NCI-H524 treated with DMSO at 0.1 percent for 48 hours (cell line): ENCODE measurements at places on chromosomes 3 and 15.

DNA sequence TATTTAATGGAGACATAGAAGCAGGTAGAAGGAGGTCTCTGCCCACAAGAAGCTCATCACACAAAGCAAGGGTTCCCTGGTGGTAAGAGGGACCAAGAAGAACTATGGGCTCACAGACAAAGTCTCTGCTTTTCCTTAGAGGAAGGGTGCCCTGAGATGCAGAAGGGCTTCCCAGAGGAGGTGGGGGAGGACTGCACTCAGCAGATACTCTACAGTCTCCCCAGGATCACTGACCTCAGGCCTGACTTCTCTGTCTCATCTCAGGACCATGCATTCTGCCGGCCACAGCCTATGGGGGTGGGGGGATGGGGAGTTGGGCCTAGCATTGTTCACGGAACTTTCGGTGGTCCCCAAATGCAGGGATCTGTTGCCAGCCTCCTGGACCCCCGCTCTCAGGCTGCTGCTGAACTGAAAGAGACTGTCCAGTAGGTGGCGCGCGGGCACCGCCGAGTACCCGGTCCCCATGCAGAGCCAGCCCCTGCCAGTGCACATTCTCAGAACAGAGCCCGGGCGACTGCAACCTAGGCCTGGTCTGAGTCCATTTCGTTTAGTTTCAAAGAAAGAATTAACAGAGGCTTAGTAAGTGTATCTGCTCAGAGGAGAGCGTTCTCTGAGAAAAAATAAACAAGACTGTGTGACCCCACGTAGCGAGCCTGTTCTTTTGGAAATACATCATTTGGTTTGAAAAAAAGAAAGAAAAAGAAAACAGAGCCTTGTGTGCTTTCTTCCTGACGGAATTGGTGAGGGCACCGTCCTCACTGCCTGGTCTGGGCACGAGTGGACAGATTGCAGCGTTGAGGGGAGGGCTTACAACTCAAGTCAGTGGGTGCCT lies 74.1 kb downstream of the LRTM1 start:
- DNase-seq: no peak

- DNase-seq: no peak
Observed at GRCh38 chr3:24149032-24149431, 203.9 kb downstream of the NR1D2 start.

DNA sequence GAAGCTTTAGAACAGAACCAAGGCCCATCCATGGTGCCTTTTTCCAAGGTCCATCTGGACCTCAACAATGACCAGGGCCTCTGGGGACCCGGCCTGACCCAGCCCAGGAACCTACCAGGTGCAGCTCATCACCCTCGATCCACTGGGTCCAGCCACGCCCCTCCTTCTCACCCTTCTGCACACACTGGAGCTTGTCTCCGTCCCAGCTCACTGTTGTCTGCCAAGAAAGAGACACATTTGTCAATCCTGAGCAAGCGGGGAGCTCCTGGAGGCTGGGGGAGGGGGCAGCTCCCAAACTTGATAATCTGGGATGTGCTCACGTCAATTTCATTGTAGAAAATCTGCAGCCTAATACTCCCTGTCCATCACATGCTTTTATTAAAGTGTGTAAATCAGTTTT lies 21.2 kb downstream of the RBP1 start:
- DNase-seq: no peak

DNA sequence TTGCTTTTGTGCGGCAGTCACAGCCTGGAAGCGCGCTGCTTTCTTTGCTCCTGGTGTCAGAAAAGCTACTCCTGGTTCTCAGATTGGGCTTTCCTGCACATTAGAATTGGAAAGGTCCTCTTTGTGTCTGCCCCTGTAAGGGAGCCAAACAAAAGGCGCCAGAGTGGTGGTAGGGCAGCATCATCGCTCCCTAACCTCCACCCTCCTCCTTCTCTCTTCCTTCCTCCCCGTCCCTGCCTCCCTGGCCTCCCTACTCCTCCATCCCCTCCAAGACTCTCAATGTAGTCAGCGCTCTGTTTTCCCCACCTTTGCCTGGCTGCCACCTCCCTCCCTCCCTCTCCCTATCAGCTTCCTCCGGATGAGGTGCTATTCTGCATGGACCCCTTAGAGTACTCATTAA lies 65.3 kb downstream of the SH3GL3 start:
- DNase-seq: no peak

GRCh38 chr3:38147421-38147820 lies 9.0 kb downstream of the MYD88 start:
- DNase-seq: no peak

DNA sequence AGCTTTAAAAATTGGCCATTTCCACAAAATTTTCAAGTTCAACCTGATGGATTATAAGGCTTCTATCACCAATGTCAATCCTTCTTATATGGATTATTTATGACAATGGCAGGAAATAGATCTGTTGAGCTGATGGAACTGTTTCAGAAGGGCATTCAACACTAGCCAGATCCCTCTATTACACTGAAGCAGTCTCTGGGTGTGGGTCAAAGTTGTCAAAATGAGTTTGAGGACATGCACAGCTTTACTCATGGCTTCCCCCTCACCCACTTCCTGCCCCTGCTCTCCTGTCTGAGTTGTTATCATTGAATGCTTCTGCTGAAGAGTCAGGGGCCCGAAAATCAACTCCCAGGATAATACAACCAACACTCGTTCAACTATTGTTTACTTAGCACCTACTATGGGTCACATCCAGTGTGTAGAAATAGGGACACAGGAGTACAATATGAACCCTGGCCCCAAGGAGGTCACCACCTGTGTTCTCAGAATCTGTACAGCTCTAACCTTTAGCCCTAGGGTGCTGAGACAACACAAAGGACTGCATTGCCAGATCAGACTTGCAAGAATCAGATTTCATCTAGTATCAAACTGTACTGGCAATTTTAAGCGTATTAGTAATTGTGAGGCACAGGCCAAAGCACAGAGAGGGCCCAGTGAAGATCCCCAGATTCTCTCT lies 41.7 kb upstream of the FAM3D start:
- no peak for DNase-seq

GRCh38 chr15:46768287-46768686 lies 949.0 kb upstream of the SEMA6D start:
- DNase-seq: no peak

GRCh38 chr3:148951599-148952361 lies 39.6 kb upstream of the GYG1 start:
- DNase-seq: no peak

DNA sequence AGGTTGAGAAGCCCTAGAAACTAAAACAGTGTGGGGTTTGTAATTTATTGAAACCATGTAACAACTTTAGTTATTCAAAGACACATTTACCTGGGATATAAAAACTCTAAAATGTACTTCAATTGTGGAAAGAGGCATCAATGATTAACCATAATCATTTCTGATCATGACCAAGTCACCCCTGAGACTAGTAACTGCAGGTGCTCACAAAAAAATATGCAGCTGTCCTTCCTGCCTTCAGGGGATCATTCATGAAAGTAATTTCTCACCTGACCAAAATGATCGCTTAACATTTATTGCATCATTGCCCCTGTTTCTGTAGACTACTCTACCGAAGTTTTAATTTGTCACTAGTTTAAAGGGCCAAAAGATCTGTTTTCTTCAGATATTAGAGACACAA lies 9.0 kb downstream of the ACP3 start:
- DNase-seq: no peak

GRCh38 chr3:106049821-106050220 lies 181.0 kb upstream of the CBLB start:
- no peak for DNase-seq

DNA sequence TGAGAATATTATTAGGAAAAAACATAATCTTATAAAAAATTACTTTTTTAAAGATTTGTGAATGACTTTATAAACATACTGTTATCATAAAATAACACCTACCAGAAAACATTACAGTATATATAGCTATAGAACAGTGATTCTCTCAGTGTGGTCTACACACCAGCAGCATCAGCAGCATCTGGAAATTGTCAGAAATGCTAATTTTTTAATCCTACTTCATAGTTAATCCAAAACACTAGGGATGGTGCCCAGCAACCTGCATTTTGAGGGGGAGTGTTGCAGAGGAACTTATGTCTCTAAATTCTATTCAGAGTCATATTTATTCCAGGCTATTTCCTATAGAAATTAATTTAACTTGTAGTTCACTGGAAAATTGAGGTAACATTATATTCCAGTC lies 1107.8 kb downstream of the IGSF11 start:
- peak; percentile 46 for DNase-seq

DNA sequence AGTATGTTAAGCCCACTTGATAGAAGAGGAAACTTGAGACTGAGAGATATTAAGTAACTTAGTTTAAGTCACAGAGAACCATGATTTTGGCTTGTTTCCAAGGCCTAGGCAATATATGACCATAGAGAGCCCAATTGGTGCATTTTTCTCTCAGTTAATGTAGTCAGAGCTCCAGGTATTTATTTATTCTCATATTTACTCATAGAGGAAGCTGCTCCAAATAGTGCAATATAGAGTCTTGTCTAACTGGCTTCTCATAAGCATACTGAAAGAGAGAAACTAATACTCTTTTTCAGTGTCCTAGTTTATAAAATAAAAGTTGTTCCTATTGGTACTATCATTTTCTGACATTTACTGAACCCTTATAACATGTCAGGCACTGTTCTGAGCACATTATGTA lies 15.2 kb downstream of the TRNT1 start:
- no peak for DNase-seq

- no peak for DNase-seq
Observed at GRCh38 chr3:189325454-189325853, 153.7 kb downstream of the TPRG1 start.

- no peak for DNase-seq
Observed at GRCh38 chr15:74431645-74432044, 2.1 kb downstream of the SEMA7A start.

DNA sequence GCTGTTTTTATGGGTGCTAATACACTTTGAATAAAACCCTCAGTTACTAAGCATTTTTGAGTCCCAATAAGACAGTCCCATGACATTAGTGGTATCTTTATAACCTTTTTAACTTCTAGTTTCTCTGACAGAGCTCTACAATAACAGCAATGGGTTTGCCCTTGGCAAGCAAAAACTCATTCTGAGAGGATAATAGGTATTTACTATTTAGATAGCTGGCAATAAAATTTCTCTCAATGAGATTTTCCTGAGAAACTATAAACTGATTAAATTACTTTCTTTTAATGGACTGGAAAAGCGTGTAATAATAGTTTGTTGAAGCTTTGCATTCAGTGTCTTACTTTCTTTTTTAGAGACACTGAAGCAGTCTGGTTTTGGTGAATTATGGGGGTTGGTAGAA lies 168.0 kb upstream of the MLF1 start:
- no peak for DNase-seq

DNA sequence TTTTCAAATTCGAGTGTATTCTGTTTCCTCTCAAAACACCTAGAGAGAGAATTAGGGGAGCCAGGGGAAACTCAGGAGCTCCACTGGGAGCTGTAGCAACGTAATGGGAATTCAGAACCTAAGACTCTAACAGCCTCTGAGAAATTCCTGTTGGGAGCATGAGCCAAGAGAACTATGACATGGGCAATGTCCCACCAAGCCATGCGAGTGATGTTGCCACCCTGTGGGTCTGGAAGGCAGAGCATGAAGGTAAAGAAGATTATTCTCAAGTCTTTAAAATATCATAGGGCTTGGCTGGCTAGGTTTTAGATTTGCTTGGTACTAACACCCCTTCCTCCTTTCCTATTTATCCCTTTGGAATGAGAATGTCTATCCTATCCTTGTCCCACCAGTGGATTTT lies 392.6 kb upstream of the ADAMTS9 start:
- no peak for DNase-seq

DNA sequence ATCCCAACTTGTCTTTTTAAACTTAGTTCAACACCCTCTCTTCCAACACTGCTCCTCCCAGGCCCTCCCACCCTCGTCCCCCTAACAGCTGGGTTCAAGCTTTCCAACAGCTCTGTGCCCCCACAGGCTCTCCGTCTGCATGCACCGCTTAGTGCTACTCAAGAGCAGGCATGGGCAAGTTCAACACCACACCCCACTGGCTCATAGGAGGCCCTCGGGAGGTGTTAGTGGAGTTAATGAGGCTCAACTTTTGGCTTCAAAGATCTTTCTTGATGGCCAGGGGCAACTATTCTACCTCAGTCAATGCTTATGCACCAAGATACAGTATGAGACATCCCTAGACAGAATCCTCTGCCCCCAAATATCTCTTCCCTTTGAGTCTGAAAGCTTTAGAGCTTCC lies 114.4 kb downstream of the ANP32A start:
- no peak for DNase-seq

DNA sequence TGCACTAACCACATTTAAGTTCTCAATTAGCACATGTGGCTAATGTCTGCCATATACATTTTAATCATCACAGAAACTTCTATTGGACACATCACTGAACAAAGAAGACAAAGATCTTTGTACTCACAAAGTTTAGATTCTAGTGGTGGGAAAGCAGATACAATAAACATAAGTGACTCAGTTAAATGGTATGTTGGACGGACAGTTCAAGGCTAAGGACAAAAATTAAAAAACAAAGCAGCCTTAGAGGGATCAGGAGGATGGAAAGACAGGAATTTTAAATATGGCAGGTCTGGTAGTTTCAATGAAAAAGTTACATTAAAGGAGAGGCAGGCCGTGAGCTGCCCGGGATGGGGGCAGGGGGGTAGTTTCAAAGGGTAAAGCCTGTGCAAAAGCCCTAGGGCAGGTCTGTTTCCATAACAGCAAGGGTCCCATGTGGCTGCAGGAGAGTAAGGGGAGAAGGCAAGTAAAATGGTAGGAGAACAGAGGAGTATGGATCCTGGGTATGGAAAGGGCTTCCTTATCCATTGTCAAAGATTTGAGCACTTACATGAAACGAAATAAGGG lies 220.7 kb downstream of the FHIT start:
- no peak for DNase-seq

- DNase-seq: no peak
Observed at GRCh38 chr3:134623615-134624245, 27.1 kb downstream of the KY start.

DNA sequence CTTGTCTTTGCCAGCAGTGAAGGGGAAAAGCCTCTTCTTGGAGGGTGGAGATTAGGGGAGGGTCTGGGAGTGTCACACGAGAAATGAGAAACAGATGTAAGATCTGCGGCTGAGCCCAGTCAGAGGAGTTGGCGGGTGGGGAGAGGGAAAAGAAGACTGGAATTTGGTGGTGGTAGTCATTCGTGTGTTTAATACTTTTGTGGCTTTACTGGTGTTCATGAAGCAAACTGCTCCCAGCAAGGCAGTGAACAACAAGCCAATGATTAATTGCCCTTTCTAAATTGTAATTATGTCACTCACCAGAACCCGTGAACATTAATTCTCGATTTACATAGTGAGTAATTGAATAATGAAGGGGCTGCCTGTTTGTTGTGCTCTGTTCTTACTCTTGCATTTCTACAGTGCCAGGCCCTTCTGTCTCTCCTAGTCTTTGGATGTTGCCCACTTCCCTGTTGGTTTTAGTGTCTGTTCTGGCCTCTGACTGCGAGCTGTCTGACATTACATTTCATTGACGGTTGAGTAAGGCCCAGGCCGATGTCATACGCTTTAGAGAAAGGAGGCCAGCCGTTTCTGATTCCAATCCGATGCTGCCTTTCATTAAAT lies 78.0 kb downstream of the CHCHD6 start:
- no peak for DNase-seq

GRCh38 chr3:4818164-4818563 lies 161.1 kb upstream of the BHLHE40 start:
- DNase-seq: no peak
